ENCODE measurements at places on chromosomes 3 and 15.

DNA sequence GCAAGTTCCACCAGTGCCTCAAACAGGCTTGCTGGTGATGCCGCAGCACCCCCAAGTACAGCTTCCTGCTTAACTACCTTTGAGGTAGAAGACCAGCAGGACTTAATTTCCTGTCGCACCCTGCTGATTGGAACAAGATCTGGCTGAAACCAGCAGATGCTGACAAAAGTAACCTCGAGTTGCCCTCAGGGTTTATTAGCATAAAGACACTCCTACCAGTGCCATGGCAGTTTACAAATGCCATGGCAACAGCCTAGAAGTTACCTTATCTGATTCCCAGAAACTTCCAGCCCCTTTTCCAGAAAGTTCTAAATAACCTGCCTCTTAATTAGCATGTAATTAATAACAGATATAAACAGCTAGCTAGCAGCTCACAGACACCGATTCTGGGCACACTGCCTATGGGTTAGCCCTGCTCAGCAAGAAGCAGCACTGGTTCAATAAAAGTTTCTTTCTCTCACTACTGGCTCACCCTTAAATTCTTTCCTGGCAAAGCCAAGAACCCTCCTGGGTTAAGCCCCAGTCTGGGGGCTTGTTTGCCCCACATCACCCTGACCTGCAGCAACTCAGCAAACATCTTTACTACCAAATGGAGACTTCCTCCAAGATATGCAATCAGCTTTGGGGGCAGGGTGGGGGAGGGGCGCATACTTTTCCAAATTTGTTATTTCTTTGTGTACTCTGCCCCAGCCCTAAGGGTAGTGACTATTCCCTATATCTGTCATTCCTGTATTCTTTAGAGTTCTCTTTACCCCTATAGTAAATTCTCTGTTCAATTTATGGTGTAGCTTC is 54.2 kb downstream of the MAP4 start:
- no peak for DNase-seq

- DNase-seq: no peak
These were observed 198.6 kb upstream of the PLSCR5 start for GRCh38 chr3:146803745-146804144.

GRCh38 chr3:30495172-30496065 is 111.0 kb upstream of the TGFBR2 start:
- no peak for DNase-seq

DNA sequence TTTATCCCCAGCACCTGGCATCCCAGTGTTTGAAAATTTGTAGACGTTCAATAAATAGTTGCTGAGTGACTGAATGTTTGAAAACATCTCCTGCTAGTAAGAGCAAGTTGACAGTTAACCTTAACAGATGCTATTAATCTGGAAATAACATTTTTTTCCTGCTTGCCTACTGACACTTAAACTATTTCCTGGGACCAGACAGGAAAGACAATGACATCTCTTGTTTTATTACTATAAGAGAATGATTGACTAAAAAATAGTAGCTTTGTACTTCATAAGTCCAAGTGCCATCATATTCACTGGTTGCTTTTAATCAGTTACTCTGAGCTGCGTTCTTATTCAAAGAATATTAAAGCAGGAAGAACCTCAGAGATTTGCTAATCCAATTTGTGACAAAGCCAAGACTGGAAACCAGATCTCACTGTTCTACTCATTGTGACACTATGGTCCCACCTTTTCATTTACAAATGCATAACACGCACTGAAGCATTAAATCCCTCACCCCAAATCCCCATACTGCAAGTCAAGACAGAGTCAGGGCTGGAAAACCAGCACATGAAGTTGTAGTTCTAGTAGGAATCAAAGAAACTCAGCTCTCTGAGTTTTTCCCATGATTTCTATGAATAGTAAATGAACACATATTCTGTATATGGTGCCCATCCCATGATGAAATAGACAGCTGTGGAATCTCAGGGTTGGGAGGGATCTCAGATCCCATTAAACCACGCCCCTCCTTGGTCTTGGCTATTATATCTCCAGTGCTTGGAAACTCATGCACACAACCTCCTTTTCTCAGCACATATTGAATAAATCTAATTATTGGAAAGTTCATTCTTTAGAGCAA is 212.7 kb upstream of the P2RY1 start:
- DNase-seq: no peak

- DNase-seq: no peak
These were observed 25.5 kb upstream of the SNRPA1 start for GRCh38 chr15:101320501-101321052.

DNA sequence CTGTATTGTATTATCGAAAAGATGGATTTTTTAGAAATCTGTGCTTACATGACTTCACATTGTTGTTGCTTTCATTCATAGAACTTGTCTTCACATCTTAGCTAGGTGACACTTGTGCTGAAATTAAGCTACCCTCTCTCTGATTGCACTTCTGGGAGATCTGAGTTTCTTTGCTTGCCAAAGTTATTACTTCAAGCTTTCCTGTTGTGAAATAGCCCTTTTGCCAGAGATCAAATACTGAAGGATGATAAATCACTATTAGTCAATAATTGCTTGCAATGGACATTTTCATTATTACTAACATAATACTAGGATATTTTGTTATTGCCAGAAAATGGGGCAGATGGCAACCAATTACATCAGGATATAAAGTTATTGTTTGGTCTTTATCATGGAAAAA is 34.7 kb downstream of the PIK3CA start:
- no peak for DNase-seq

DNA sequence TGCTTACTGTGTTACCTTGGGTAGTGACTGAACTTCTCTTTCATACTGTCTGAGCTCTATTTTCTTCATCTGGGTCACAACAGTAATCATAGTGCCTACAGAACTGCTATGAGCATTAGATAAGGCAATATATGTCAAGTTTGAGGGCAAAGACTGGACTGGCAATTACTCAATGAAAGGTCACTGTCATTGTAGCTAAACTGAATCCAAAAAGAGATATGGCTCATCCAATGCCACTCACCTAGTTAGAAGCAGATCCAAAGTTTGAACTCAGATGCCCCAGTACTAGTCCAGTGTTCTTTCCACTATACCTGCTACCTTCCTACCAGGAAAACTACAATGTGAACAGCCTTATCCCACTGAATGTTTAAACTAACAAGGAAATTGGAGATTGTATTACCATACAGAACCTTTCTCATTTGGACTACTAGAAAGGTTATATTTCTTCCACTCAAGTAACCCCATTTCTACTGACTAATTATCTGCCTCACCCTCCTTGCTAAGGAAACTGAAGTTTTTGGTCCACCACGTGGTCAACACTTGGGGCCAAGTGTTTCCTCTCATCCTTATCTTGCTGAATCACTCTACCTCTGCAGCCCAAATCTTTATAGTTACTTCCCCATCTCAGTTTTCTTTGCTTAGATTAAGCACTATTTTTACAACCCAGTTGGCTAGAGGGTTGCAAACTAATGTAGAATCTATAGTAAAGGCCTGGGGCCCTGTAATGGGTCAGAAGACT is 202.3 kb upstream of the LPP start:
- DNase-seq: no peak

DNA sequence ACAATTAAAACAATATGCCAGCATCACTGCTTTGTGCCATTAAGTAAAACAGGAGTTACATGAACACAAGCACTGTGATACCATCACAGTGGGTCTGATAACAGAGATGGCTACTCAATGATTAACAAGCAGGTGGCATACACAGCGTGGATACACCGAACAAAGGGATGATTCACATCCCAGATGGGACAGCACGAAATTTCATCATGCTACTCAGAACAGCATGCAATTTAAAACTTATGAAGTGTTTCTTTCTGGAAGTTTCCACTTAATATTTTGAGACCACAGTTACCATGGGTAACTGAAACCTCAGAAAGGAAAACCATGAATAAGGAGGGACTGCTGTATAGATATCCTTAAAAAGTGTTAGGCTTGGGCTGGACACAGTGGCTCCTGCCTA is 44.5 kb downstream of the SLC24A1 start:
- no peak for DNase-seq

DNA sequence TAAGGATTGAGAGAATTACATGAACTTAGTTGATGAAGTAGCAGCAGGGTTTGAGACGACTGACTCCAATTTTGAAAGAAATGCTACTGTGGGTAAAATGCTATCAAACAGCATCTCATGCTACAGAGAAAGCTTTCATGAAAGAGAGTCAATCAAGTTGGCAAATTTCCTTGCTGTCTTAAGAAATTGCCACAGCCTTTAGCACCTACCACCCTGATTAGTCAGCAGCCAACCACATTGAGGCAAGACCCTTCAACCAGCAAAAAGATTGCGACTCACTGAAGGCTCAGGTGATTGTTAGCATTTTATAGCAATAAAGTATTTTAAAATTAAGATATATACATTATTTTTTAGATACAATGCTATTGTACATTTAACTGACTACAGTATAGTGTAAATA is 80.9 kb downstream of the RAP2B start:
- no peak for DNase-seq

DNA sequence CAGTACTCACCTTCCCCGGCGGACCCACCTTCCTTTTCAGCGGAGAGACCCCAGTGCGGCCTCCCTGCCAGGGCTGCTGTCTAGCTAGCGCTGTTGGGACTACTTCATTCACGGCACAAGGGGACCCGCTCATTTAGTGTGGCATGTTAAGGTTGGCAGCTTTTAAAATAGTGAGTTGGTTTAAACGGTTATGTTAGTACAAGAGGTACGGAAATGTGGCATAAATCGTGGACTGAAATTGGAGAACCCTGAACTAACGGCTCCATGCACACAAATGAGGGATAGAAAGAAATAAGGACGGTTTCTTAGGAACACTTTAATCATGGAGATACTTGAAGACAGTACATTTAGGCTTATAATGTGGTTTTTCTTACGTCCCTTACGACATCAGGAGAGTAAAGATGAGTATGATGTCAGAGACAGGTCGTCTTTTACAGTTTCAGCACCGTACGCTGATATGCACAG is 752 bp downstream of the CEP63 start:
- peak; percentile 85 for DNase-seq

DNA sequence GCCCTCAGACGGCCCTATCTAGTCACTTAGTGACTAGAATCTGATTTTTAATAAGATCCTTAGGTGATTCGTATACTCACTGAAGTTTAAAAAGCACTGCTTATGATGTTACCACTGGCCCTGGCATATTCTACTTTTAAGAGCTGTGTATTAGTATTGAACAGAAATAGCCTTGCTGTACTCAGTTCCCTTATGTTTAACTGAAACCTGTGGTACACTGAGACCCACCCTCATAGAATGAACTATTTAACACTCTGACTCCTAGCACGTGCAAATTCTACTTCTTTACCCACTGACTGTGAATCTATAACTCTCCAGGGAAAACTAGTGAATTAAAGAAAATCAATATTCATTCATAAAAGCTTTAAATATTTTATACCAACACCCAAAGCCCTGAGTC is 108.9 kb downstream of the CCNL1 start:
- DNase-seq: no peak

GRCh38 chr3:28586325-28586724 is 237.7 kb upstream of the AZI2 start:
- DNase-seq: no peak

DNA sequence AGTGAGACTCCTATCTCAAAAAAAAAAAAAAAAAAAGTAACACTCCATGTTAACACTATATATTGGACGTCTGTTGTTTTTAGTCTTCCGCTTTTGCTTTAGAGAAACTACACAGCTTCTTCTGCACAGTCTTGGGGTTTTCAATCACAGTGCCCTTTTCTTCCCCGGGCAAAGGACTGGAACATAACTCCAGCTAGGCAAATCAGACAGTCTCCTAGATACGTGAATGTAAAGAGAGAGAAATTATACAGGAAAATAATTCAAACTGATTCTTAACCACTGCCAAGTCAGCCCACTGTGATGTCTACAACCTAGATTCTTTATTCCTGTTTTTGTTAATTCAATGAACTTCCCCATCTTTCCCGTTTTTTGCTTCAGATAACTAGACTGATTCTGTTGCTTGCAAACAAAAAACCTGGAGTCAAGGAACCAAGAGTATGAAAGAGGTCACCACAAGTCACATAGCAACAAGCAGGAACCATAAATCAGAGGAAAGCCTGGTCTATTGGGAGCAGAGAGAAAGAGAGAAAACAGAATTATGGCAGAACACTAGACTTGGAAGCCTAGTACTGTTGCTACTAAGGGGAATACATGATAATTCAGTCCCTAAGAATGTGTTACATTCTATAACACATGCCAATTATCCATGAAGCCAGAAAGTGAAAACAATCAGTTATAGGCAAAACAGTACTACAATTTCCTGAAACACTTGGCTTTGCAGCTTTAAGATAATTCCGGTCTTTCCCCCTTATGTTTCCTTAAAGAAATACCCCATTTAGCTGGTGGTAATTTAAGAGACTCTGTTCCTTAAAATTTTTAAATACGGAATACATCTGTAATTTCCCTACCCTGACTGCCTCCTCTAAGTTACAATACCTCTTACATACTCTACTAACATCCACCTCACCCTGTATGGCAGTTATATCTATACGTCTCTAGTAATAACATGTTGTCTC is 63.1 kb downstream of the TBL1XR1 start:
- no peak for DNase-seq

DNA sequence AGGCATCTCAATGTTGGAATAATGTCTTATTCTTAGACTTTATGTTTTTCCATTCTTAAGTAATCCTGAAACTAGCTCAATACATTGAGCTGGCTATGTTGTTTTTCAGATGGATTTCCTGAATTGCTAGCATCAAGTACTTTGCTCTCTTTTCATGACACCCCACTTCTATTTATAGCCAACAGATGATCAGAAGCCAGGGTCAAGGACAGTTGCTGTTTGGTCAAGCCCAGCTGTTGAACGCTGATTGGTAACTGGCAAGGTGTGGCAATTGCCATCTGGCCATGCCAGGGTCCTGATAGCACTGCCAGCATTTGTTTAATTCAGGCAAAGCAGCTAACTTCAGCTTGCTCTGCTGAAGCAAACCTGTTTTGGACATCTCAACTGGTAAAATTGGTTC is 46.2 kb upstream of the PLCL2 start:
- DNase-seq: no peak

DNA sequence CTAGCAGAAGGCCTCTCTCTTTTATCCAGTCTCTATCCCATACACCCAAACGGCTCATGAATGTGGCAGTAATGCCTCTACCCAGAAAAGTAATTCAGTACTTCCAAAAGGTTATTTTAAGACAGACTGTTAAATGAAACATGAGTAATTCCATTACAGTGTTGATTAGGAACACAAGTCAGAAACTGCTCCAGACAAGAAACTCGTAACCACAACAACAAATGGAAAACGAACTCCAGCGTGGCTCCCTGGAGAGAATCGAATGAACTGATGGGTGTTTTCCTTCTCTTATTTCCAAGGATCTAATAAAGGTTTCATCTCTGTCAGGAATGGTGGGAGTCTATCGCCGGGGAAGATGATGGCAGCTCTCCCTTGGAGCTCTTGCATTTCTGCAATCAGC is 228.4 kb downstream of the MAGI1 start:
- no peak for DNase-seq

DNA sequence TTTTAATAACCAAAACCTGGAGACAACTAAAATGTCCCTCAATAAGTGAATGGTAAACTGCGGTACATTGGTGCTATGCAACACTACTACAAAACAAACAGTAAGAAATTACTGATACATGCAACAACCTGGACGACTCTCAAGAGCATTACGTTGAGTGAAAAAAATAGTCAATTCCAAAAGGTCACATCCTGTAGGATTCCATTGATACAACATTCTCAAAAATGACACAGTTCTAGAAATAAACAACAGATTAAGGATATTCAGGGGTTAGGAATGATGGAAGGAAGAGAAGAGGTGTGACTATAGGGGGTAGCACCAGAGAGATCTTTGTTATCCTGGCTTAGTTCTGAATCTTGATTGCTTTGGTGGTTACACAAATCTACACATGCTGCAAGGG is 72.2 kb downstream of the ZNF148 start:
- no peak for DNase-seq

- peak; percentile 40 for DNase-seq
These were observed 155.2 kb upstream of the CGNL1 start for GRCh38 chr15:57221134-57221533.

Data from NCI-H1417 (cell line).